Smooth muscle cell of the brain vasculature (primary cell): ENCODE measurements at places on chromosomes 5 and 9.

DNA sequence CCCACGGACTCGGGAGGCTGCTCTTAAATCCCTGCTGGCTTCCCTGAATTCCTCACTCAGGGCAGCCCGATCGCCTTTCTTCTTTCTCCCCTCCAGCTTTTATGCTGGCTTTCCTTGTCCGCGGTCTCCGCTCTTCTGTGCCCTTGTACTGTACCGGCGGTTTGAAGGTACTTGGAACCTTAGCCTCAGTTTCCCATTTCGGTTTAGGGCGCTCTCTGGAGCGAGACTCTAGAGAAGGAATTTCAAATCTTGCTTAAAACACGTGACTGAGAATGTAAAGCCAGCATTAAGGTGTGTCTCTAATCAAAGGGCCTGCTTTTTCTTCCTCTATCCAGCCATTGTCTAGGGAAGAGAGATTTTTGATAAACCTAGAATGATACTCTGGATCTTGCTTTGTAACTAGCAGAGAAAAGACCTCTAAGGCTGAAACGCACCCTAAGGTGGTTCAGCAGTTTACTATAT is 650 bp downstream of the GPR107 start:
- DNase-seq, result no peak

DNA sequence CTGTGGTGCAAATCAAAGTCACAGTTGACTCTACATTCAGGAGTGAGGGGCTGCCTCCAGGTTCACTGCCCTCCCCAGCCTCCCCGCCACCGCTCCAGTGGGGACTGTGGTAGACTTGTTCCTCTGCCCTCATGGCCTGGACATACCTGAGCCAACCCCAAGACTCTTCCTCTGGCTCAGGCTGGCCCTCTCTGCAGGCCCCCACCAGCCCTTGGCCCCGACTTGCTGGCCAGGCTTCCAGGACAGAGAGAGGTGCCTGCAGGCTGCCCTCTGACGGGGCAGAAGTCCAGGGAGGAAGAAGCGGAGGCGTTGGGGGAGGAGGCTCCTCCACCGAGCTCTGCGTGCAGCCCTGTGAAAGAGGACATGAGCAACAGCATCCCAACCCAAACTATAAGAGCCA is 2.8 kb upstream of the SARDH start:
- no peak for DNase-seq

- DNase-seq, result no peak
Measured at GRCh38 chr5:150153957-150154617, 1.6 kb downstream of the PDGFRB start.

DNA sequence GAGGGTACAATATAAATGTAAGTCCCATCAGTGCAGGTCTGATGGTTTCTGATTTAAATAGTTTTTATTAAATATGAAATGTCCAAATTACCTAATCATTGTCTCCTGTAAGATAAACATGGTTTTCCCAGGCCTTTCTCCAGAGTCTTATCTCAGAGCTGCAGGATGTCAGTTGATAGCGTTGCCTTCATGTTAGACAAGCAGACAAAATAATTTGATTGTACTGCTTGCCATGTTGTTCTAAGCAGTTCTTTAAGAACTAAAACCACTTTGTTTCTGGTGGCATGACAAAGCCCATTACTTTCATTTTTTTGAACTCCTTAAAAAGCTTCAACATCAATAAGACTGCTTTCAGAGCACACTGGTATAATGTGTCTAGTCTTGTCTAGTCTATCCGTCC is 1073.5 kb downstream of the MAT2B start:
- no peak for DNase-seq

DNA sequence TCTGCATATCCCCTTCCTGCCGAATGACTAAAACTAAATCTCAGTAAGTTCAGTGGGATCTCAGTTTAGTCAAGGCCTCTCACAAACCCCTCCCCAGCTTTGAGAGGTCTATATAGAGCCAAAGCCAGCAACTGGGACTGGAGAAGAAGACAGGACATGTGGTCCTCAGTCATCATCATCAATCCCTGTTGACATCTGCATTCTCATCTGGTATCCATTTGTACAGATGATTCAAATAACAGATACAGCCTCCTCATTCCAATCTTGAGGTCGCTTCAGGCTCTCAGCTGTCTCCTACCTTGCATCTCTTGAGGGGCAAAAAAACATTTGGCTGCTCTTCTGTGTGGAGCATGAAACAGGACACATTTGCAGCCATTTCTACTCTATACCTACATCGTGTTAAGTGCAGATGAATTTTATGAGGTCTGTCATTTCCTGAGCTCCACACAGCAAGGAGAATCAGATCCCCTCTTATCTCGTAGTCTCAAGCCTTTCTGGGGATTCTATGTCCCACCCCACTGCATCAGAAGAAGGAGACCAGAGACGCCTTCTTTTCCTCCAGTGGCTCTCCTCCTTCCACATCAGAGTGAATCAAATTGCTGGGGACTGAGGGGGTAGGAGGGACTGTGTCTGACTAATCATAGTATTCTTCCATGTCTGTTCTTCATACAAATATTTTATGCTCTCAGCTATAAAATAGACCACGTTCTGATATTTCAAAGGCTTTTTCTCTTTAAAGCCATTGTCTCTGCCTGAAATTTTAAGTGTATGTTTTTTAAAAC is 4.7 kb upstream of the RECK start:
- DNase-seq, result no peak

DNA sequence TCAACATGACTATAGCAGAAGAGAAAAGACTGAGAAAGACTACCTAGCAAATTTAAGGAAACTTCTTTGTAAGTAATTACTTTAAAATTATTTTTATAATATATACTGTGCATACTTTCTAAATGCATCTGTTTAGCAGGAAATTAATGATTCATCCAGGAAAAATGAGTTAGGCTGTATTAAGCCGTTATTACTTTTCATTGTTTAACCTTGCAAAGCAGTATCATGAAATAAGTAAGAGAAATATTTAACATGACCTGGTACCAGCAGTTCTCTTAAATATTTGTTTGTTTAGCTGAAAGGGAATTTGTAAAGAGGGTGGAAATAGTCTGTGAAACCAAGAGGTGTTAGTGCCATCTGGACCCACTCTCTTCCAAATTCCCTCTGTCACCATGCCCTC is 175.0 kb downstream of the GNAQ start:
- DNase-seq, result no peak

GRCh38 chr5:84057211-84057610 is 327.5 kb downstream of the EDIL3 start:
- DNase-seq, result no peak

GRCh38 chr9:90331826-90332575 is 310.6 kb downstream of the DIRAS2 start:
- DNase-seq, result no peak

DNA sequence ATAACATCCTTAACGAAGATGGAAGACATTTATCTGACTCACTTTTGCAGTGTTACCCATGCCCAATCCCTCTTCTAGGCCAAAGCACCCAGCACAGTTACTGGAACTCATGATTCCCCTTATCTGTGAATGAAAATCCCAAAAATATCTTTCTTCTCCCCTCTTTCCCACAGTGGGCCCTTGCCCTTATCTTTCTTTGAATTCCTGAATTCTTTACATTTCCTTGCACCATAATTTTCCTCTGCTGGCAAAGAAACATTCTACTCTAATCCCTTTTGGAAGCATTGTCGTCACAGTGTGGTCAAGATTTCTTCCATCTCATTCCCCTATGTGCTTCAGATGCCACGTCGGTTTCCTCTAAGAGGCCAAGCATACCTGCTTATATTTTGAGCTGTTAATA is 135.9 kb upstream of the LIFR start:
- DNase-seq, result no peak

GRCh38 chr9:69237702-69238295 is 63.7 kb downstream of the TJP2 start:
- DNase-seq, result no peak

- DNase-seq, result peak; percentile 53
Measured at GRCh38 chr9:77588271-77588937, 59.7 kb downstream of the GNA14 start.

DNA sequence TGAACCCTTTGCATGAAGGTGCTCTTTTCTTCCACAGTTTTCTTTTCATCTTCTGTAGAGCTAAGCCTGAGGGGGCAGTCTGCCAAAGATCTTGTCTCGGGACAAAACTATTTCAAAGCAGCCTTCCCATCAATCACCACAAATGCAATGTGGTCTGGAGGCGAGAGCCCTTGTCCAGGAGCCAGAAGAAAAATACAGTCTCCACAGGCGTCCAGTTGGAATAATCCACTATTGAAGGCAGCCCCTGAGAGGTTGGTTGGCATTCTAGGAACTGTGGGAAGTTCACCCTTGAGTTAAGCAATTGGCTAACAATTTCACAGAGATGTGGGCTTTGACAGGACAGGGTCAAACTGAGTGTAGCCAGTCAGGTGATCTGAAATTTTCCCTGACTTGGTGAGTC is 72.0 kb downstream of the SEMA6A start:
- DNase-seq, result peak; percentile 57

- no peak for DNase-seq
Measured at GRCh38 chr5:74127381-74128320, 501.7 kb downstream of the ARHGEF28 start.

DNA sequence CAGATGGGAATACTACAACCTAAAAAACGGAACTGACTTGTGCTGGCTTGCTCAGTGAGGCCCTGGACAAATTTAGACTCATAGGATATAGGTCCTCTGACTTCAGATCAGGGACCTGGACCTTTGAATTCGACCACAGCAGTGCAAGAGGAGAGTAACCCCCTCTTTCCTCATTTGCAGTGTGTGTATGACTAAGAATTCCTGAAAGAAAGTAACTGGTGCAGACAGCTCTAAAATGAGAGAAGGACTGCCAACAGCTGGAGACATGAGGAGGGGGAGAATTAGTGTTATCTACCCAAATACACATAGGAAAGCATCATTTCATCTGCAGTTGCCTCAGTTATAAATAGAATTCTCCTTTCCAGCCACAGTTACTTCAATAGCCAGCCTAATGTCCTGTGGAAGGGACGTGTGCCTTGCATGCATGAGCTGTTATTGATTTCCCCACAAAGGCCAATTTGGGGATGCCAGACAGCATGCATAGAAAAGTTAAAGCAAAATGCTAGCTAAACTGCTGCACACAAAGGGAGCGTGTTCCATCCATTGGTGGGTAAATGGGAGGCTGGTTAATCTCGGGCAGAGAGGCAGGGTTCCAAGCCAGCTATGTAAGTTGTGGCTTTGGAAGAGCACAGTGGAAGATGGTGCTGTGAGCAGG is 442.7 kb downstream of the CDK5RAP2 start:
- no peak for DNase-seq

GRCh38 chr9:126146254-126147145 is 180.1 kb upstream of the MVB12B start:
- DNase-seq, result no peak

- DNase-seq, result peak; percentile 65
Measured at GRCh38 chr5:88785746-88786565, 97.0 kb downstream of the MEF2C start.

GRCh38 chr5:94670726-94671125 is 52.3 kb downstream of the SLF1 start:
- no peak for DNase-seq
